CD4-positive, CD25-positive, alpha-beta regulatory T cell (primary cell): ENCODE measurements at places on chromosomes 2 and 18.
A peak's percentile ranks its signal among the peaks of the same experiment; 100 is the strongest.

DNA sequence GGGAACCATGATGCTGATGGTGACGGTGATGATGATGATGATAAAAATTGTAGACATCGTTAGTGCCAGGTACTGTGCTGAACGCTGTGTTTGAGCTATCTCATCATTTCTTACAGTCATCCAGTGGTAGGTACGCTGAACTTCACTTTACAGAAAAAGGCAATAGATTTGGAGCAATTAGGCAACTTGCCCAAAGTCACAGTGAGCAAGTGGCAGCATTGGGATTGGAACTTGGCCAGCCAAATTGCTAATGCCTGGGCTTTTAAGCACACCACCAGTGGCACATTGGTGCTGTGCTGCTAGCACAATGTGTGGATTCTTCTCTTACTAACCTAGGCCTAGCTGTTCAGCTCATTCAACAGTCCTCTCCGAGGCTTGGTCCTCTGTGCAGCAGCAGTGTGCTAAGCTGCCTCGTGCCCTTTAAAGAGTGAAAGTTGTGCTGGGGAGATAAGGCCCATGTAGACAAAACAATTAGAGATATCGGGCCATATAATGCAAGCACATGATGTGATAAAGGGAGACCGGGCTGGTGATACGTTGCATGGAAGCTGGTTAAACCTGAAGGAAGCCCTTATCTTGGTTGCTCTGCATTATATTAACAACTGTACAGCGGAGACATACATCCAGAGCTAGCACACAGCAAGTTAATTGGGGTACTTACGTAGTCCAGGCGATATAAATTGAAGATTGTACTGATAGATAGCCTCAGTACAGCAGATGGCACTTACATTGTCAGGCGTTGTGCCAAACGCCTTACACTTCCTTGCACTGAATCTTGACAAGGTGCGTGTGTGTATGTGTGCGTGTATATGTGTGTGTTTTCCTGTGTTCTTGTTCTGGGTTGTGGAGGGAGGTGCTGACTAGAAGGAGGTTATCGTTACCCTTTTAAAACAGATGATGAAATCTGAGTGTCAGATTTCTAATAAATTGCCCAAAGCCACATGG lies 28.4 kb downstream of the HK2 start:
- DNase-seq, result no peak

- DNase-seq, result no peak
Observed at GRCh38 chr18:56067969-56068671, 480.1 kb upstream of the TCF4 start.

- no peak for DNase-seq
Observed at GRCh38 chr2:237920673-237921072, 46.1 kb upstream of the UBE2F start.

DNA sequence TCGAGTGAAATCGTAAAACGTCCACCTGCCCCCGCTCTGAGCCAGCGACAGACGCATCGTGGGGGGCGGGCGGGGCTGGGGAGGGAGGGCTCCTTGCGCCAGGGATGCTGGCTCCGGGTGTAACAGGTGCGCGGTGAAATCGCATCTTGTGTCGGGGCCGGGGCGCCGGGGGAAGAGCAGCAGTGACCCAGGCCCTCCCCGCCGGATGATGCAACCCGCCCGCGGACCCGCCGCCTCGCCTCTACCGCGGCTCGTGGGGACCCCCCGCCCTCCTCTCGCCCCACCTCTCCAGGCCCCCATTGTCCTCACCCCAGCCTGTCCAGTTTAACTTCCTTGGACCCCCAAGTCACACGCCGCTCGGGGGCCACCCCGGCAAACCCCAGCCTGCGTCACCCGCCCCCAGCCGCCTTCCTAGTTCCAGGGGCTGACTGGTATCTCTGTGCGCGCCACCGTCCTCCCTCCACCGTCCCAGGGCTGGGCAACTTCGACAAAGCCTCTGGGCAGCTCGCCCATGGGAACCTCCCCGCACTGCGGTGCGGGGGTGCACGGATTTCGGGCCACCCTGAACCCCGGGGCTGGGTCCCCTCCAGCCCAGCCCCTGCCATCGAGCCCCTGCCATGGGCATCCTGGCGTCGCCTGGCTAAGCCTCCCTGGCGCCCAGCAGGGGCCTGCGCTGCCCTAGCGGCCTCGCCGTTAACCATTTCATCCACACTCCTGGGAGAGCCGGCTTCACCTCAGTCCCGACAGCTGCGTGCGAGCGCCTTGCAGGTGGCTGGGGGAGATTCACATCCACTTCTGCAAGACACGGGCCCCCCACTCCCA lies 799 bp upstream of the KIF1A start:
- DNase-seq, result no peak

DNA sequence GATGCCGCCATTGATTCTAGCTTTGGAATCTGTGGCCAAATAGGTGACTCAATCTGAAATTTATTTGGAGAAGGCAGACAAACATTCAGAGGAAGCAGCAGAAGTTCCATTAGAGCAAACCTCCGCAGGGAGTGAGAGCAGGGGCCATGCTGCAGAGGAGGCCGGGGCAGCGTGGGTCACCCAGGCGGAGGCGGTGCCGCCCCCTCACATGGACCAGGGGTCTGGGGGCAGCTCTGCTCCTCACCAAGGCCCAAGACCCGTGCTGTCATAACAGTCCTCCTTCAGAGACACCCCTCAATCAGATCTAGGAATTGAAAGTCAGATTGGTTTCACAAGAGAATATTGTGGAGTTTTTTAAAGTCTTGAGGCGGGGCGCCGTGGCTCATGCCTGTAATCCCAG lies 92.4 kb downstream of the GBX2 start:
- DNase-seq, result no peak

DNA sequence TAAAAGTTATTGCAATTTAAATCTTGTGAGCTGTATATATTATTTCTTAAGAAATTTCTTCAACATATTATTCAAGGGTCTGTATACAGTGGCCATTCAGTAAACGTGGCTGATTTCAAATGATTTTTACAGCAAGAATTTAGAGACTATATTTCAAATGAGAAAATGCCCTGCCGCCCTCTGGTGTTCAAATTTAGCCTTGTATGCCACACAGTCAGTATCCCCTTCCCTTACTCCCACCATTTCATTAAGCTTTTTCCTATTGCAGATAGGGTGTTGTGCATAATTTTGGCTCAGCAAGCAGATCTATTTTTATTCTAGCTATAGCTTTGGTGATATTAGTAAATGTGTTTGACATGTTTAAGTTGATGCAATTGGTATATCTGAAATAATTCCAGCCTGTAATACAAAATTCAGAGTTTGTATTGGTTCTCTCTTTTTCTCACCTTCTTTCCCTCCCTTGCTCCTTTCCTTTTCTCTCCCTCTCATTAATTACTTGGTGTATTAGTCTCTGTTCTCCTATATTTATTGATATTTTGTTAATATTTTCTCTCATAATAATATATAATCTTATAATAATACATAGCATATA lies 22.8 kb upstream of the SCN7A start:
- no peak for DNase-seq

- no peak for DNase-seq
Observed at GRCh38 chr2:158969715-158970240, 1.3 kb downstream of the TANC1 start.

- DNase-seq, result peak; percentile 15
Observed at GRCh38 chr18:77068321-77069312, 64.0 kb downstream of the MBP start.

GRCh38 chr2:5377323-5377722 lies 314.9 kb upstream of the SOX11 start:
- no peak for DNase-seq

DNA sequence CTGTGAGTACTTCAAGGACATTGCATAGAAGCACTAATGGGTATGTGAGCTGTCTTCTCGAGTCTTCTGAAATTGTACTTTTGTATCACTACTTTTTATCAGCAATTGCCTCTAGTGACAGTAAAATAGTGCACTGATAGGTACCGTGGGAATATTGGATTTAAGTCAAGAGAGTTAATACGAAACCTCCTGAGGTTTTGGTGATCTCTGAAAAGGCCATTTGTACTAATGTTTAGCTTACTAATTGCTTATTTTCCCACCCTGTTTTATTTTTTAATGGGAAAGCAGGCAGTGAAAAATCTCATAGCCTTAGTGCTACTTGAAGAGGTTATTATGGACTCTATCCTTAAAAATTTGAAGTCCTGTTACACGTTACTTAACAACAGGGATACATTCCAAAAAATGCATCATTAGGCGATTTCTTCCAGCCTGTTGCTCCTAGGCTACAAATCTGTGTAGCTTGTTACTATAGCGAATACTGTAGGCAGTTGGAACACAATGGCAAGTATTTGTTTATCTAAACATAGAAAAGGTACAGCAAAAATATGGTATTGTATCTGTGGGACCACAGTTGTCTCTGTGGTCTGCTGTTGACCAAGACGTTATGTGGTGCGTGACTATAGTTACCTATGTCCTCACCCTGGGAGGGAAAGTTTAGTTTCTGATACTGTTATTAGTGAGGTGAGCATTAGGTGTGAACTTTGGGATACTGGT lies 65.9 kb downstream of the CAB39 start:
- no peak for DNase-seq

GRCh38 chr2:19722531-19722971 lies 179.2 kb downstream of the TTC32 start:
- DNase-seq, result no peak

DNA sequence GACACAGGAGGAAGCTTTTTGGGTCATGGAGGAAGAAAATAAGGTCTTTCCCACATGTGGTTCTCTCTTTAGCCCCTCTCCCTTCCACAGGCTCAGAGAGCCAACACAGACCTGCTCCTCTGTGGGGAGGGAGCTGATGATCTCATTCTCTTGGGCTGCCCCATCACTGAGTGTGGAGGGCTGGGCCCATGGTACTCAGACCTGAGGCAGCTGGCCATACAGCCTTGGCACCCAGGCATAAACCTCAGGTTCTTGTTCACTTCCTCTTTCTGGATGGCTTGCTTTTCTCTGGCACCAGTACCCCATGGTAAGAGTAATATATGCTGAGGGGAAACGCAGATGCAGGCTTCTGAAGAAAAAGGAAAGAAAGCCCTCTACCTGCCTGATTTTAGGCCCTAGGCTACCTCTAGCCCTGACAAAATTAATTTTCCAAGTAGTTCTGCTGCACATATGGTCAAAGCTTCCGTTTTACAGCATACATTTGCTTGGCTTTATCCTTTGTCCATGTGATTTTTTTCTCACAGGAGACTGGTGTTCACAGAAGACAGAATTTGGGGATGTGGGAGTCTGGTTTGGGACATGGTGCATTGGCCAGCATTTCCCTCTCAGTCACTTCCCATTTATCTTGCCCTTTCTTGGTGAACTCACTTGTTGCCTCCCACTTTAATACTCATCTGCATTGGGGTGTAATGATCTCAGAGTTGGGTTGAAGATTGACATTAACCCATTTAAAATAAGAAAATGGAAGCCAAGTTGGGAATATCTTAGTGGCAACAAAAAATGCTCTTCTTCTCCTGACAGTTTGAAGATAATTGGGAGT lies 11.1 kb downstream of the DHRS9 start:
- DNase-seq, result no peak

GRCh38 chr18:23618862-23619387 lies 32.6 kb upstream of the NPC1 start:
- DNase-seq, result no peak

DNA sequence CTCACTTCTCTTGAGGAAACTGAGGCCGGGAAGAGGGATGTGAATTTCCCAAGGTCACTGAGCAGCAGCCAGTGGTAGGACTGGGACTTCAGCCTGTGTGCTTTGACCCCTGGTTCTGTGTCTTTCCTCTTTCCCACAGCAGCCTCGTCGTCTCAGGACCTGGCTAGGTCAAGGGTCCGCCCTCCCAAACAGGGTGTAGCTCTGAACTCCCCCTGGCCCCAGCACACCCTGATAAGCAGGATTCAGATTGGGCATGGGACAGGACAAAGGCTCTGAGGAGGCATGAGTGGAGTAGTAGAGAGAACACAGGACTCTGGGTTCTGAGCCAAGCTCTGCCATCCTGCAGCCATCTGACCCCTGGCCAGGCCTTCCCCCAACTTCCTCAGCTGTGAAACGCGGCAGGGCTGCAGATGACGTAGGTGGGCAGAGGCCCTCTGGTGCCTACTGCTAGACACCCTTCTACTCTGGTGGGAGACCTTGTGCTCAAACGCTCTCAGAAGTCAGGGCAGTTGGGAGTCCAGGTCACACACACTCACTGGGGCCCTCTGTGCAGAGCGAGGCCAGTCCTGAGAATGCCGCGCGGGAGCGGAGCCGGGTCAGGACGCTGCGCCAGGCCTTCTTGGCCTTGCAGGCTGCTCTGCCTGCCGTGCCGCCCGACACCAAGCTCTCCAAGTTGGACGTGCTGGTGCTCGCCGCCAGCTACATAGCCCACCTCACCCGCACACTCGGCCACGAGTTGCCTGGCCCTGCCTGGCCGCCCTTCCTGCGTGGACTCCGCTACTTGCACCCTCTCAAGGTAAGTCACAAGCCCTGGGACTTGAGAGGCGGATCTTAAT lies 984 bp downstream of the TCF23 start:
- DNase-seq, result no peak

- DNase-seq, result no peak
Observed at GRCh38 chr2:38740851-38741731, 10.1 kb downstream of the SRSF7 start.

DNA sequence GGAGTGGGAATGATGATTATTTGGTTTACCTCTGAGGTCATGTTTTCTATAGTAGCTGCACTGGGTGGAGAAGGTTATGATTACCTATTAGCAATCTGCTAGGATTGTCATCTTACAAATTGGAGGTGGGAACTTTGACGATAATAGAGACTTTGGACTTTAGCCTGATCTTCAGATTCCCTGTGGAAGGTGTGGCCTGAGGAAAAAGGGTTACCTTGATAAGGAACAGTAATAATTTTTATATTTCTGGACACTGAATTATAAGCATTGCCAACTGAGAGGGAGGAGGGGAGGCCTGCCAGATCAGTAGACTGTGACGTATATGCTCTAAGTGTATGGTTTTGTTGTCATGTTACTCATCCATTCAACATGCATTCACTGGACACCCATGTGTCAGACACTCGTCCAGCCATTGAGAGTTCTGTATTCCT lies 183.4 kb upstream of the FOSL2 start:
- no peak for DNase-seq

DNA sequence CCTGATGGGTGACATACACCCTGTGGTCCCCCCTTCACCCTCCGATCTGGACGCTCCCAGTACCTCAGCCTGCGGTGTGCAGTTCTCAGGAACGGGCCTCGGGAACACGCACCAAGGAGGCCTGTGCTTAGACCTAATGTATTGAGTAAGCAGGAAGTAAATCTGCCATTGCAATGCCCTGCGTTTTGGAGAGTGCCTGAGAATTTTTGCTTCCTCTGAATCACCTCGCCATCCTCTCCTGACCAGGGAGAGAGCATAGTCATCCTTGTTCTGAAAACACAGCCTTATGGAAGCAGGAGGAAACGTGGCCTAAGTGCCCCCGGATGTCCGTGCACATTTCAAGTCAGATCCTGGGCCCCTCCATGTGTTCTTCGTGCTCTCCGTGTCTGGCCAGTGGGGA lies 272.2 kb downstream of the NDUFA10 start:
- no peak for DNase-seq

GRCh38 chr2:24008672-24009366 lies 1.1 kb upstream of the MFSD2B start:
- DNase-seq, result no peak

- no peak for DNase-seq
Observed at GRCh38 chr2:54720563-54720962, 2.9 kb upstream of the EML6 start.

DNA sequence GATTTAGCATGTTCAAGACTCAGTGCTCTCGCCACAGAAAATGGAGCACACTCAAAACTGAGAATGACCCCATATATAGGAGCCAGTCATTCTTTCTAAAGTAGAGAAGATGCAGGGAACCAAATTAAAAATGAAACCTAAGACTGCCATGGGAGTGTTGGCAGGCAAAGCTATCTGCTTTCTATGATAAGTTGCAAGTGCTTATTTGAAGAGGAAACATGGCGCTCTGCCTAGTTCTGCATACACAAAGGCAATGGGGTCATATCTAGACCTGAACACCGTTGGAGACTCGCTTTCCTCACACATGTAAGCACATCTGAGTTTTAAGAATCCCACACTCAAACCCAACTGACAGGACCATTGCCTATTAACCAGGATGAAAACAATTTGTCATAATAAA lies 292.5 kb downstream of the ALK start:
- DNase-seq, result no peak
